ENCODE measurements at places on chromosomes 3 and 15.

DNA sequence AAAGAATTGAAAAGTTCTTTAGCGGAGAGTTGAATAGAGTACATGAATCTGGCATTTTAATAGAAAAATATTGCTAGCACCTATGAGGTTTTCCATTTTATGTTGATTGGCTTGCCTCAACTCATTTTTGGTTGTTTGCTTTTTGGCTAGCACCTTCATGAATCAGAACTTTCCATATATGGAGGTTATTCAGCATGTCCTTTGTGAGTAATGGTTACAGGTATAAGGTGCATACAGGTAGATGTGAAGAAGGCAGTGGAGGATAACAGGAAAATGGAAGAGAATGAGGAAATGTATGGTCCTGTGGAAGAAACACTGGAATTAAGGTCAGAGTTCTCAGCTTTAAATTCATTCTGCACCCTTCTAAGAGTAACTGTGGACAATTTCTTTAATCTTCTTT lies 98.1 kb upstream of the GBE1 start:
- no peak for DNase-seq

- DNase-seq, result no peak
Observed at GRCh38 chr3:133760916-133761315, 14.7 kb downstream of the TF start.

DNA sequence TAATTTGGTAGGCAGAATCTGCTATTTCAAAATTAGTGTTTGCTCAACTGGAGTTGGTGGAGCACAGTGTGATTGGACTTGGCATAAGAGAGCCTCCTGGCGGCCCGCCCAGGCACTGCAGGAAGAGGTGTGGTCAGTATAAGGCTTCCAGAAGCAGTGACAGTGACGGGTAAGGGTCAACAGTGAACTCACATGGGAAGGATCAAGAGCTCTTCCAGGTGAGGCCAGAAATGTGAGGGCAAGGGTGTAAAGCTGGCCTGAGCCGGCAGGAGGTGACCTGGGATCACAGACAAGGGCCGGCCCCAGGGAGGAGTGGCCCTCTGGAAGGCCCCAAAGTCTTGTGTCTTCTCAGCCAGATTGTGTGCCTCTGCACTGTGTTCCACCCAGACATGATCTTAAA lies 93.2 kb upstream of the RNF7 start:
- DNase-seq, result peak; percentile 70

- DNase-seq, result no peak
Observed at GRCh38 chr15:80942746-80943565, 46.7 kb downstream of the MESD start.

- no peak for DNase-seq
Observed at GRCh38 chr3:5840056-5840455, 652.5 kb downstream of the EDEM1 start.

GRCh38 chr3:129824926-129825541 lies 68.5 kb downstream of the TMCC1 start:
- peak; percentile 63 for DNase-seq

- no peak for DNase-seq
Observed at GRCh38 chr15:74769463-74770025, 12.3 kb upstream of the CSK start.

DNA sequence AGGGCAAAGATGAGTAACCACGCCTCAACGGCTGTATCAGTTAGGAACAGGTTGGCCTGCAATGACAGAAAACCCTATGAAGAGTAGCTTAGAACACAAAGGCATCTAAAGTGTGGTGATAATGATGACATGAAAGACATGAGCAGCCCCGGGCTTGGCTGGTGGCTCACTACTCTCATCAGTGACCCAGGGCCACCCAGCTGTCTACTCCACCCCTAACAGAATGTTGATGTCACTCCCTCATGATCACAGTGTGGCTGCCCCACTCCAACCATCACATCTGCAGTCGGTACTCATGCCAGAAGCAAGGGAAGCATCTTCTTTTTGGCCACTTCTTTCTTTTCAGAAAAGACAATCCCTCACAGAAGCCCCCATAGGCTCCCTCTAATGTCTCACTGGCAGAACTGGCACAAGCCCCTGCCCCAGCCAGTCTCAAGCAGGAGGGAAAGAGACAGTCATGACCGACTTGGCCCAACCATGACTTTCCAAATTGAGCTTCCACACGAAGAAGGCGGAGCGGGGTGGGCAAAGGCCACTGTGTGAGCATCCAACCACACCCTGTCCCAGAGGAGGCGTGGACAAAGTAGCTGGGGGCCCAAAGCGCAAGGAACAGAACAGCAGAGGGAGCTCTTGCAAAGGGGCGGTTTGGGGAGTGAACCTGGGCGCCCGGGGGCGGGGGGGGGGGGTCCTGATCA lies 72.0 kb upstream of the IQSEC1 start:
- DNase-seq, result no peak

- no peak for DNase-seq
Observed at GRCh38 chr3:74403307-74403706, 211.2 kb downstream of the CNTN3 start.

DNA sequence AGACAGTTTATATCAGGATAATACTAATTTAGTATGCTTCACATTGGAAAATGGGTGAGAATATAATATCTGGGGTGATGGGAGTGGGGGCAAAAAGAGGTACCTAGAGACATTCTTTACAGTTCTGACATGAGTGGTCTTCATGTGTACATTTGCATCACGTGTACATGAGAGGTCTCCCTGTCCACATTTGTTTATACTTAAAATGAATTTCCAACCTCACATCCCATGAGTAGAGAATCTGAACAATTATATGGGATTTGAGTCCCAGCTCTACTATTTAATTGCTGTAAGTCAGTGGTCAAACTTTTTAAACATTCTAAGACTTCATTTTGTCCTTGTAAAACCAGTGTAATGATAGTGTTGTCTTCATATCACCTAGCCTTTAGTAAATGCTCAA lies 408.4 kb downstream of the NAALADL2 start:
- no peak for DNase-seq

DNA sequence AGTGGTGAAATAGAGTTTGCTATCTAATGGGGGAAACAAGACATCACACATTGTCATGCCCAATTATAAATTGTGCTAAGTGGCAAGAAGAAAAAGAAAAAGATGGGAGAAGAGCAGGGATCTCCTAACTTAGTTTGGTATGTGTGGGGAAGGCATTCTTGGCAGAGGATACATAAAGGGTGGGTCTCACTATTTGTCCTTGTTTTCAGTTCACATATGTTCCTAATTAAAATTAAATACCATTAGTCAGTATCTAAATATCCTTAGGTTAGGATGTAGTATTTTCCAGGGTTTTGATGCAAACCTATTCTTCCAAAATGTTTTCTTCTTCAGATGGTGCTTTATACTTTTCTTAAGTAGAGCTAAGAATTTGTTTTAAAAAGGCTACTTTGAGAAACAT lies 173.7 kb downstream of the B3GALNT1 start:
- DNase-seq, result no peak

DNA sequence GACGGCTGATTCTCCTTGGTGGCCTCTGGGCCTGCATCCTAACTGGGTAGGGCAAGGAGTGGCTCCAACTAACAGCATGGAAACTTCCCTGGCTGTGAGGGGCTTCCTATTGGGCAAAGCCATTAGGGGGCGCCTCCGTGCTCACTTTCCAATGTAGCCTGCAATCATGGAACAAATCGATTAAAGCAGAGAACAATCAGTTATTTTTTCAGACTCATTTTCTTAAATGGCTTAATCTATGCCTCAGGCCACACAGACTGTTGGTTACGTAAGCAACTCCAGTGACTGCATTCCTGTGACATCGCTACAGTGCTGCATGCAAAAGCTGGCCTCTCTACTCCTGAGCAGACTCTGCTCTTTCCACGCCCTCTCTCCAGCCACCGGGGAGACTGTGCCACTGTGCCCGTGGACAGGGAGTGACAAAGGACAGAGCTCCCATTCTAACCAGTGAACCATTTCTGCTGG lies 278.9 kb downstream of the KLF13 start:
- DNase-seq, result no peak

- DNase-seq, result peak; percentile 89
Observed at GRCh38 chr15:66504563-66505429, at the start of the genes RPL4 and ZWILCH. Gene RPL4 (minus strand): TSS chr15:66504855. CDS start chr15:66504790, 65 bp downstream. Gene ZWILCH (plus strand): TSS chr15:66505326. CDS start chr15:66505339, 13 bp downstream.

GRCh38 chr3:179848711-179849110 lies 188.0 kb downstream of the PEX5L start:
- DNase-seq, result no peak

- DNase-seq, result no peak
Observed at GRCh38 chr3:89232155-89232554, 124.7 kb downstream of the EPHA3 start.

DNA sequence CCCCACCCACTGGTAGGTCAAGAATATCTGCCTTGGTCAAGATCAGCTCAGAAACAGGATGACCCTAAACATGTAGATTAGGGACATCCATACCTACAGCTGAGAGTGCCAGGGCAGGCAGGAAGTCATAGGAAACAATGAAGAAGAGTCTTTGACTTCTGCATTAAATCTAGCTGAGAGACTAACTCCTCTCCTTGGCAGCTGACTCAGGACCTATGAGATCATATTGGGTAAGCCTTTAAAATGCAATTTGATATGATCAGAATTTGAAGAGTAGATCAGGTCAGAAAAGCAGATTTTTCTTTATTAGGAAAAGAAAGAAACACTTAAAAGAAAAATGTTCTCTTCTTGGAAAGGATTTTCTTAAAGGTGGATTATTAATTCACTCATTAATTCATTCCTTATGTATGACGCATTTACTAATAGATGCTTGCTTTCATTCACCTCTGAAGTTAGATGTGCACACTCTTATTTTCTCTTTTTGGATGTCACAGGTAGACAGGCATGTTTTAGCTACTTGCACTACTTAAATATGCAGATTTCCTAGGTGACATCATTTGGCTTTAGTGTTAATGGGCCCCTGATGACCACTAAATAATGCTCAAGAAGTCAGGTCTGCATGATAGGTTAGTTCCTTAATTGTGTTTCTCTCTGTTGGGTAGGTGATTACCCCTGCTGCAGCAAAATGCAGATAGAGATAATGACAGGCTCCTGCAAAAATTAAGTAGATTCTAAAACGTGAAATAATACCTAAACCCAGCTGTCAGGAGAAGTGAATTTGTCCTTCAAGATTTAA lies 35.7 kb upstream of the GSK3B start:
- no peak for DNase-seq

GRCh38 chr15:22956257-22956977 lies 23.8 kb downstream of the CYFIP1 start:
- DNase-seq, result no peak

- no peak for DNase-seq
Observed at GRCh38 chr3:174931473-174932353, 72.6 kb downstream of the NAALADL2 start.

- no peak for DNase-seq
Observed at GRCh38 chr3:140078343-140078742, 143.4 kb downstream of the CLSTN2 start.

DNA sequence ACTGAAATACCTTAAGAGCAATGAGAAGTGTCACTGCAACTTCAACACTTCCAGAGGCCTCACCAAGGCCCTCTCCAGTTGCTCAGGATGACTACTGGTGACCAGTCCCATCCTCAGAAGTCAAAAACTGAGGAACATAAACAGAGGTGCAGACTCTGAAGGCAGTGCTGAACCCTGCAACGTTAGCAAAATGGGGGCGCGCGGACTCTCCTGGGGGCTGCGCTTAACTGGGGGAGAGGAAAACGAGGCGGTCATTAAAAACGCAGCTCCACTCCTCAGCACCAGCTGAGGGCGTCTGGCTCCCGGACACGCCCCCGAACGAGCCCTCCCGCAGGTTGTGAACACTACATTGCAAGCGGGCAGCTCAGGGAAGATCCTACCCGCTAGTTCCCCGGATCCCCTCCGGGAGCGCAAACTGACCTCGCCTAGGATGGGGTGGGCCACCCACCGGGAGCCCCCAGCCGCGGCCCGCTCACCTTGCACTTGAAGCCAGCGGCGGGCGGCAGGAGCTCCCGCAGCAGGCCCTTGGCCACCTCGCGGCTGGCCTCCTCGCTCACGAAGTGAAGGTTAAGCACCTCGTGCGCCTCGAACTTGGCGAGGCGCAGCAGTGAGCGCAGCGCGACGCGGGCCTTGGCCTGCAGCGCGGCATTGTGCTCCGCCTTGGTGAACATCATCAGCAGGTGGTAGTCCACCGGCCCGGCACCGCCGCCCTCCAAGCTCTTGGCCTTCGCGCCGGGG lies 711 bp downstream of the XXYLT1 start:
- peak; percentile 31 for DNase-seq

DNA sequence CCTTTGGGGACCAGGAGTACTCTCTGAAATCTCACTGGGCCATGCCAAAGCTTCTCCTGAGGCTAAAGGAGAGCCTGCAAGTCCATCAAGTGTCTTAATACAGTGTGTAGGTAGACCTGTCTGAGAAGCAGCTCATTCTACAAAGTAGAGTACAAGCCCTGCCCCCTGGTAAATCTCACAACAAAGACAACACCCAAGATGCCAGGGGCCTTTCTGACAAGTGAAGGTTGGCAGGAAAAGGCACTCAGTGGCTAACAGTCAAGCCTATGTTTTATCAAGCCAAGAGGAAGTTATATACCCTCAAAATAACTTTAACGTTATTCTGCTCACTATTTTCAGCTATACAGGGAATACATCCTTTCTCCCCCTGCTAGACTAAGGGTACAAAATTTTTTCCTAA lies 58.3 kb downstream of the NMNAT3 start:
- no peak for DNase-seq

Data from CD4-positive, alpha-beta T cell treated with Interleukin-21 for 1 hour (primary cell).